ENCODE measurements at places on chromosomes 5 and 9.

- no peak for DNase-seq
Measured at GRCh38 chr5:11247224-11247623, 486.2 kb upstream of the DAP start.

- DNase-seq, result no peak
Measured at GRCh38 chr5:82538339-82539034, 260.3 kb upstream of the RPS23 start.

GRCh38 chr9:125878164-125878631 lies 131.0 kb downstream of the PBX3 start:
- no peak for DNase-seq

DNA sequence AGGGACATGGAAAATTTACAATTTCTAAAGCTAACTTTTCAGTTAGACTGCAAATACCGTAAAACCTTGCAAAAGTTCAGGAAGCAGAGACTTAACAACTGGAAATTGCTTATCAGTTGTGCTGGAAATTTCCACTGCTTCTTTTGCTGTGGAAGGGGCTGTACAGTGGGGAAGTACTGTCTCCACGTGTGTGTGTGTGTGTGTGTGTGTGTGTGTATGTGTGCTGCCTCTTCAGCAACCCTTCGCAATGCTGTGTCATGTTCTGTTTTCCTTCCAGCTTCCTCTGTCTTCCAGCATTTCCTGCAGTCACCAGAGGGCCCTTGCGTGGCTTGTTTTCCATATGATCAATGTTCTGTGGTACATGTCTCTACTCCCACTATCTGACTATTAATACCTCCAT lies 87.5 kb upstream of the RANBP3L start:
- DNase-seq, result no peak

Measured in stimulated activated CD4-positive, alpha-beta T cell treated with anti-CD3 and anti-CD28 coated beads, Interleukin-15, amount 100 ng/mL, for 1 hour (primary cell).